Adrenal gland (tissue), 19 donors: ENCODE measurements at places on chromosomes 3 and 15.

GRCh38 chr3:171026597-171027293, at the start of gene SLC2A2:
SLC2A2 (minus strand) TSS chr3:171026720; CDS start chr3:171026670, 50 bp downstream.
- no peak for DNase-seq
- no peaks in the 10 kb centered on the region for H3K27me3 ChIP-seq
- no peak within 1 kb of the TSS for H3K4me3 ChIP-seq

DNA sequence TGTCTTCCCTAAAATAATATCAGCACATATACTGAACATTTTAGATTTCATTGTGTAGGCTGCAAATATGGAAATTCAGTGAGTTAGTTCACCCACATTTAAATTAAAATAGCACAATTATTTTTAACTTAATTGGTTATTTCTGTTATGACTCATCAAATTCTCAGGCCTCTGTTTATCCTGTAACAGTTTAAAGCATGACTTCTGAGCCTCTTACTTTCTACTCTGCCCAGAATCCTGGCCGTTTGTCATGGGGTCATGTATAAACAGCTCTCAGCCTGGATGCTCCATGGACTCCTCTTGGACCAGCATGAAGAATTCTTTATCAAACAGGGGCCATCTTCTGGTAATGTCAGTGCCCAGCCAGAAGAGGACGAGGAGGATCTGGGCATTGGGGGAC, 12.2 kb downstream of the TUBGCP4 start:
- no peak overlapping the region for H3K27ac ChIP-seq
- DNase-seq, result no peak
- H3K4me3 ChIP-seq, result no peak overlapping the region
- H3K4me1 ChIP-seq, result no peaks in the 10 kb centered on the region
- H3K36me3 ChIP-seq, result peaks cover 57% of the 10 kb centered on the region
- H3K27me3 ChIP-seq, result no peaks in the 10 kb centered on the region

DNA sequence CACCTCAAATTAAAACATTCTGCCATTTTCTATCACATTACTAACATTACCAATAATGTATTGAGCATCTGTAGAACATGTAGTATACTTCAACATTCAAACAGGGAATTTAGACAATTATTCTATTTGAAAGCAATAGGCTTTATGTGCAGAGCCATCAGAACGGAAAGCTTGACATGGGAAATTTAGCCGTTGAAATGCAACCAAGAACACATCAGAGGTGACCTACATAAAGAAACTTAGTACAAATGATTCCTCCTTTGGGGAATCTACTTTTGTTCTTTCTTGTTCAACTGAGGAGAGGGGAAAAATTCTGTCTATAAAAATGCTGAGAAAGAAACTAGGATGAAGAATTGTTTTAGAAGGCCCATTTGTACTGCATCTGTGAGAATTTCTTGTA, 38.6 kb upstream of the RBMS3 start:
- H3K36me3 ChIP-seq, result no peaks in the 10 kb centered on the region
- no peak overlapping the region for H3K4me3 ChIP-seq
- no peak overlapping the region for H3K27ac ChIP-seq
- no peaks in the 10 kb centered on the region for H3K27me3 ChIP-seq

GRCh38 chr15:37891766-37892368, 42.6 kb upstream of the TMCO5A start:
- DNase-seq, result peak; percentile 18
- no peak overlapping the region for H3K4me3 ChIP-seq
- no peak overlapping the region for H3K27ac ChIP-seq
- H3K36me3 ChIP-seq, result no peaks in the 10 kb centered on the region
- H3K27me3 ChIP-seq, result no peaks in the 10 kb centered on the region
- H3K4me1 ChIP-seq, result no peaks in the 10 kb centered on the region
